ENCODE measurements at places on chromosomes 2 and 18. TPM values are rescaled to one million over a fixed set of nuclear protein-coding genes. Genes with fewer than 3 reads are reported as not detected.
A peak's percentile ranks its signal among the peaks of the same experiment; 100 is the strongest.

DNA sequence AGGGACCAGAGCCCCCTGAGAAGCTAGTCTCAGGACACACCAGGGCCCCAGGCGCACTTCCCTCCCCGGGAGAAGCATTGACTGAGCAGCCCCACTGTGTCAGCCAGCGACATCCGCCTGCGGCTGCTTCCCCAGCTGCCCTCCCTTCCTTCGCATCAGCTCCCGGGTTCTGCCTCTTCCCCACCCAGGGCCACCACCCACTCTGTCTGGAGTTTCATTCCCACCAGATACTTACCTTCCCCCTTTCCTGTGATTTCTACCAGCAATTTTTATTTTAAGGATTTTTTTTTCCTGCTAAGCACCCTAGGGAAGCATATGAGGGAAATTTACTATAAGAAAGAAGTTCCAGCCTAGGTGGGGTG is 99.2 kb downstream of the SMAD7 start:
- no peak for ATAC-seq

GRCh38 chr2:10171006-10171800 is 48.7 kb downstream of the RRM2 start:
- no peak for ATAC-seq

- ATAC-seq = peak; percentile 60
These were observed 44.5 kb upstream of the SERPINB2 start for GRCh38 chr18:63843008-63843407.

DNA sequence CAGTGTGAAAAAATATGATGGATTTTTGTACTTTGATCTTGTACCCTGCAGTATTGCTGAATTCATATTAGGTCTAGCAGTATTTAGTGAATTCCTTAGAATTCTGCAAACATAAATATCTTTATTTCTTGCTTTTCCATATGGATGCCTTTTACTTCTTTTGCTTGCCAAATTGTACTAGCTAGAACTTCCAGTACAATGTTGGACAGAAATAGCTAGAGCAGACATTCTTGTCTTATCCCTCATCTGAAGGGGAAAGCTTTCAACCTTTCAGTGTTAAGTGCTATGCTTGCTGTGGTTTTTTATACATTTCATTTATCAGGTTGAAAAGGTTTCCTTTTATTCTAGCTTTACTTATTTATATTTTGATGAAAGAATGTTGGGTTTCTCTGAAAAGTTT is 1321.9 kb upstream of the CHAC2 start:
- no peak for ATAC-seq

Gene VWA3B
- 0.40 TPM for total RNA-seq

Gene UBXN2A
- 10.4 TPM for total RNA-seq
